H7 (cell line): ENCODE measurements at places on chromosomes 1 and 21. TPM values are rescaled to one million over a fixed set of nuclear protein-coding genes. Genes with fewer than 3 reads are reported as not detected.

The PLEKHN1 gene
- total RNA-seq = 1.6 and 2.0 TPM in 2 replicates

The IFNLR1 gene
- 4.8 and 6.7 TPM in 2 replicates for total RNA-seq

The AMPD1 gene
- 0.10 TPM in 1 of 2 replicates, not detected in the other for total RNA-seq

The KIF26B gene
- 0.89 and 1.7 TPM in 2 replicates for total RNA-seq

The CDA gene
- total RNA-seq = 37.1 and 39.4 TPM in 2 replicates

The RFX5 gene
- total RNA-seq = 73.1 and 74.9 TPM in 2 replicates
